Cardiac muscle cell (in vitro differentiated cells and primary cell): ENCODE measurements at places on chromosomes 6 and 20. TPM values are rescaled to one million over a fixed set of nuclear protein-coding genes. Genes with fewer than 3 reads are reported as not detected.

DNA sequence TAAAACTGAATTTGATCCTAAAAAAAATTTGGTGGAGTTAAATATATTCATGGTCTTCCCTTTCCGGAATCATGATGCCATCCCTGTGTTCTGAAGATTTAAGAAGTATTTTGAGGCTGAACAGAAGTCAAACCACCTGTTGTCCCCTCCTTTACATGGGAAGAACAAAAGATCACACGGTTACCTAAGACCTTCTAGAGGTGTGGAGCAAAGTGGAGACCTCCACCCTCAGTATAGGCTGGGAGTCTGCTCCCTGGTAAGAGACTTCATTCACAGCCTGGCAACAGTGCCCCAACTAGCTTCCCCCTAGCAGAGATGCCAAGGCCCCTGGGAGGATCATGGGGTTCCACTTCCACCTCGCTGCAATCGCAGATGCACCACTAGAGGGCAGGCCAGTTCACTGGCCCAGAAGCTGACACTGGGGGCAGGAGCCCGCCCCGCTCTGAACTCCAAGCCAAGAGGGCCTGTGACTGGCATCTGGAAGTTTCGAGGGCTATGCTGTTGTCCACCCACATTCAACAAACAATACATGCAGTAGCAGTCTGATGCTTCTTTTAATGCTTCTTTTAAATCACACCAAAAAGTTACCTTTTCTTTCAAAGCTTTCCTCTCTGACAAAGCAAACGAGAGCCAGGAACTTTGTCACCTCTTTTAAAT, 19.5 kb upstream of the UBE2J1 start:
- H3K4me1 ChIP-seq, result peaks cover 17% of the 10 kb centered on the region
- no peak overlapping the region for H3K4me3 ChIP-seq
- H3K27me3 ChIP-seq, result no peaks in the 10 kb centered on the region
- peak overlapping the region; percentile 65 for H3K27ac ChIP-seq
- peak; percentile 82 for DNase-seq

DNA sequence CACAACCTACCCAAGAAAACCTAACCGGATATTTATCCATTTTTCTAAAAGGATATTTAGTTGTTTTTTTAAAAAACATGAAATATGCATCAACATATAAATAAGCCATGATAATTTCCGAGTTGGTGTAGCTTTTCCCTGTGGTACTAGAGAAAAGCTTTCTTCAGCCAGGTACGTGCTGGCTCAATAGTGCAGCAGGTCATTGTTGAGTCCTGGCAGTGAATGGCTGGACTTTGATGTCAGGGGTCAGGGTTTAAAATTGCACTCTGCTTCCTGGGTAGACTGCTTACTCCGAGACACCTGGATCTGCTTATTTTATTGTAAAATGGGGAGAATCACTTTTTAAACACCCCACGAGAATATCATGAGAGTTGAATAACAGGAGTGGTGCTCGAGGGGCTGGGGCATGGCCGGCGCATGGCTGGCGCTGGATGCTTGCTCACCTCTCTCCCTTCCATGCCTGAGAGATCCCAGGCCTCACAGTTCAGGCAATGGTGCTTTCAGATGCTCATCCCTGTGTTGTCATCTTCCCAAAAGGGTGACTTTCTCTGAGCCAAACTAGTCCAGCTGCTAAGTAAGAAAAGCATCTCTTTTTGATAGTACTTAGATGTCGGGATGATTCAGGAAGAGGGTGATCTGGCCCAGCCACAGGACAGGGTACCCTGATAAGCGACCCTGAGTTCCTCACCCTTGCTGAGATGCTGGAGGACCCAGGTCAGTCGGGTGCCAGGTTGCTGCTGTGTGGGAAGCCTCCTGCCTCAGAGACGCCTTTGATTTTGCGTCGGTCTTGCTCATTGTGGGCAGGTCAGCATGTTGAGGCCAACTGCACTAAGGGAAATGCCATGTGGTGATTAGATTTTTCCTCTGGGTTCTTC, 269.1 kb upstream of the FOXQ1 start:
- H3K36me3 ChIP-seq, result no peaks in the 10 kb centered on the region
- H3K27me3 ChIP-seq, result no peaks in the 10 kb centered on the region
- no peak for DNase-seq
- H3K4me1 ChIP-seq, result no peaks in the 10 kb centered on the region

- no peak overlapping the region for H3K27ac ChIP-seq
- no peaks in the 10 kb centered on the region for H3K27me3 ChIP-seq
- no peak for DNase-seq
Measured at GRCh38 chr20:17675519-17676377, 6.3 kb downstream of the RRBP1 start.

DNA sequence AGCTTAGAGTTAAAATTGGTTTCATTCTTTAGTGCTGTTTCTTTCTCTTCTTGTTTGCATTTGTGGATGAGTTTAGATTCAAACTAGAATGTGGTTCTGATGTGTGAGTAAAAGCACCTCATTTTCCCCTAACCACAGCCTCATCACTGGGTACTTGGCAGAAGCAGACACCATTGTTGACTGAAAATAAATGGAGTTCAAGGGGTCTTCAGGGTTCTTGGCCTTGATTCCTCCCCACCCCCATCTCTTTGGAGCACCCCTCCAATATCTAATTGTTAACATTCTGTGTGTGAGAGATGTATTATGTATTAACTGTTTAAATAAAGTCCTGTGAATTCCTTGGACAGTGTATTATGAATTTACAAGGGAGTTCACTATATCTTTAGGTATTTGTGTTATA, 59.6 kb downstream of the JARID2 start:
- H3K36me3 ChIP-seq, result no peaks in the 10 kb centered on the region
- H3K4me1 ChIP-seq, result peaks cover 35% of the 10 kb centered on the region
- no peak overlapping the region for H3K27ac ChIP-seq
- no peak for DNase-seq
- H3K27me3 ChIP-seq, result no peaks in the 10 kb centered on the region

TRERF1 gene
- 5.7 and 8.7 TPM in 2 replicates for total RNA-seq

FAM209B gene
- total RNA-seq, result not detected in 2 replicates

STX11 gene
- 0.98 and 2.1 TPM in 2 replicates for total RNA-seq

NR2E1 gene
- not detected in 2 replicates for total RNA-seq
